ENCODE measurements at places on chromosomes 1 and 21. TPM values are rescaled to one million over a fixed set of nuclear protein-coding genes. Genes with fewer than 3 reads are reported as not detected.

- no peak for DNase-seq
Measured at GRCh38 chr1:245800901-245801605, 646.3 kb downstream of the KIF26B start.

Gene LCE5A
- not detected for total RNA-seq

- DNase-seq, result no peak
Measured at GRCh38 chr1:28449904-28450303, 55.9 kb upstream of the RCC1 start.

GRCh38 chr1:96425382-96426129 is 296.0 kb upstream of the PTBP2 start:
- no peak for DNase-seq

- DNase-seq, result no peak
Measured at GRCh38 chr1:56225964-56226815, 353.2 kb downstream of the PLPP3 start.

Gene GFI1
- total RNA-seq, result not detected

- DNase-seq, result no peak
Measured at GRCh38 chr1:31479811-31480210, 66.8 kb downstream of the SERINC2 start.

GRCh38 chr1:206004826-206005225 is 1.6 kb upstream of the RAB7B start:
- no peak for DNase-seq

Gene TTC13
- 56.1 TPM for total RNA-seq

- DNase-seq, result peak; percentile 71
Measured at GRCh38 chr1:26788836-26789611, 1.3 kb downstream of the PIGV start.

Measured in occipital lobe (tissue), 3 donors.